SK-N-SH (cell line): ENCODE measurements at places on chromosomes 2 and 18. TPM values are rescaled to one million over a fixed set of nuclear protein-coding genes. Genes with fewer than 3 reads are reported as not detected.

- H3K36me3 ChIP-seq = no peaks in the 10 kb centered on the region
- no peaks in the 10 kb centered on the region for H3K27me3 ChIP-seq
- DNase-seq = no peak
- no peaks in the 10 kb centered on the region for H3K4me1 ChIP-seq
- no peak overlapping the region; the same call in 1 of the 2 replicates for H3K27ac ChIP-seq
These were observed 5.6 kb upstream of the ACYP2 start for GRCh38 chr2:54109848-54110247.

The TFCP2L1 gene
- polyA plus RNA-seq = not detected in 2 replicates

- no peaks in the 10 kb centered on the region for H3K4me1 ChIP-seq
- no peak overlapping the region for H3K27ac ChIP-seq
- H3K27me3 ChIP-seq = no peaks in the 10 kb centered on the region
- DNase-seq = no peak
These were observed 7.5 kb downstream of the GALNT1 start for GRCh38 chr18:35588995-35589394.

- H3K4me3 ChIP-seq = no peak overlapping the region
- no peak overlapping the region for H3K27ac ChIP-seq
- H3K4me1 ChIP-seq = peaks cover 6% of the 10 kb centered on the region; the same call in 1 of the 2 replicates
- peaks cover 4% of the 10 kb centered on the region; the same call in 1 of the 2 replicates for H3K36me3 ChIP-seq
- no peaks in the 10 kb centered on the region for H3K27me3 ChIP-seq
These were observed 54.4 kb upstream of the SOS1 start for GRCh38 chr2:39175026-39175812.

The AOX1 gene
- polyA plus RNA-seq = 3.3 and 4.6 TPM in 2 replicates

DNA sequence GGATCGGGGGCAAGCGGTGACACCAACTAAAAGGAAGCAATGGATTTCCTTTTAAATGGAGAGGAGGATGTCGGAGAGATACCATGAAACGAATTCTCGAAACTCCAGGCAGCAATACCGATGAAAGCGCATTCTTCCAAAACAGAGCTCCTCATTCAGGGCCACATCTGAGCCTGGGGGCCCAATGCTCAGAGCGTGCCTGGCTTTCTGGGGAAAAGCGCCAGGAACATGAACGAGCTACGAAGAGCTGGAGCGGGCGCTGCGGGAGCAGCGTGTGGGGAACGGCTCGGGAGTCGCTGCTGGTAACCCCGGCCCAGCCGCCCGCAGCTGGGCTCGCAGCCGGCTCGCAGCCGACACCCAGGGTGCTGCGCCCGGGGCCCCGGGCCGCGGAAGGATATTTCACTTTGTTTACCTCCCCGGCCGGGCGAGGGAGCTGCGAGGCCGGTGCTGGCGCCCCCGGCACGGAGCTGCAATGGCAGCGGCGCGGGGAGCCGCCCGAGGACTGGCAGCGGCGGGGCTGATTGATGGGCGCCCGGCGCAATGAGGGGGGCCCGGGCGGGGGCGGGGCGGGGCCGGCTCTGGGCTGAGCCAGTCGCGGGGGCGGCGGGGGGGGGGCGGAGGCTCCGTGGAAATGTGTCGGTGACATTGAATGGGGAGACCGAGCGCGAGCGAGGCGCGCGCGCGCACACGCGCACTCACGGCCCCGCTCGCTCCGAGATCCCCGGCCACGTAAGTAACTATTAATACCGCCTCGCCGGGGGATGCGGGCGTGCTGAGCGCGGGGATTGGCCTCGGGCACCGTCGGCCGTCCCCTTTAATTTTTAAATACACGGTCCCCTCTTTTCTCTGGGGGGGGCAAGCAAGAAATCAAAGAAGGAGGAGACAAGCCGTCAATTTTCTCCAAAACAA lies at the start of gene TRIB2:
Gene TRIB2, plus strand, starts transcription at position 655 of the 909 bp plus-strand sequence. CDS start 1,372 bp downstream, outside the sequence.
- peaks cover 9% of the 10 kb centered on the region for H3K36me3 ChIP-seq
- peaks cover 34% of the 10 kb centered on the region for H3K4me1 ChIP-seq
- H3K27ac ChIP-seq = peak within 1 kb of the TSS; percentile 93
- peak within 1 kb of the TSS; percentile 93 for H3K4me3 ChIP-seq

- no peaks in the 10 kb centered on the region for H3K4me1 ChIP-seq
- no peaks in the 10 kb centered on the region for H3K36me3 ChIP-seq
- no peak overlapping the region for H3K4me3 ChIP-seq
- no peaks in the 10 kb centered on the region for H3K27me3 ChIP-seq
- peak; percentile 39 for DNase-seq
- no peak overlapping the region for H3K27ac ChIP-seq
These were observed 4.2 kb downstream of the GAREM2 start for GRCh38 chr2:26177122-26177521.

DNA sequence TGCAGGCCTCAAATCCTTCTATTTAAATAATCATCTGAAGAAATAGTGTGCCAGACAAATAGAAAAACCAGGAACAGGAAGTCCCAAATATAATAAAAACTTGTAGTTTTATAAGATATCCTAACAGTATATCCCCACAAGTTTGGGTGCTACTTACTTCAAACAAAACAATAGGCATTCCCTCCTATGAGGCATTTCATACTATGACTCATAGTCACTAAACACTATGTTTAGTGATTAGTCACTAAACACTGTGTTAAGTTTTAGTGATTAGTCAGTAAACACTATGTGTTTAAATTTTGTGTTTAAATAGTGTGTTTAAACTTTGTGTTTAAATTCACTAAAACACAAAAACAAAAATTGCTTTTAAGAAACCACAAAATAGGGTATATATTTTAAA lies 407.0 kb upstream of the CDH19 start:
- no peaks in the 10 kb centered on the region for H3K27me3 ChIP-seq
- DNase-seq = no peak
- H3K4me3 ChIP-seq = no peak overlapping the region
- H3K4me1 ChIP-seq = no peaks in the 10 kb centered on the region
- H3K36me3 ChIP-seq = no peaks in the 10 kb centered on the region

- no peaks in the 10 kb centered on the region for H3K27me3 ChIP-seq
- no peak for DNase-seq
- H3K4me1 ChIP-seq = no peaks in the 10 kb centered on the region
- H3K4me3 ChIP-seq = no peak overlapping the region
These were observed 1668.7 kb downstream of the SUCLG1 start for GRCh38 chr2:82790206-82791021.

- H3K4me3 ChIP-seq = no peak overlapping the region
- no peaks in the 10 kb centered on the region for H3K27me3 ChIP-seq
- DNase-seq = no peak
- peaks cover 10% of the 10 kb centered on the region for H3K4me1 ChIP-seq
- no peak overlapping the region for H3K27ac ChIP-seq
- H3K36me3 ChIP-seq = no peaks in the 10 kb centered on the region
These were observed 6.3 kb upstream of the APOB start for GRCh38 chr2:21050164-21050563.

DNA sequence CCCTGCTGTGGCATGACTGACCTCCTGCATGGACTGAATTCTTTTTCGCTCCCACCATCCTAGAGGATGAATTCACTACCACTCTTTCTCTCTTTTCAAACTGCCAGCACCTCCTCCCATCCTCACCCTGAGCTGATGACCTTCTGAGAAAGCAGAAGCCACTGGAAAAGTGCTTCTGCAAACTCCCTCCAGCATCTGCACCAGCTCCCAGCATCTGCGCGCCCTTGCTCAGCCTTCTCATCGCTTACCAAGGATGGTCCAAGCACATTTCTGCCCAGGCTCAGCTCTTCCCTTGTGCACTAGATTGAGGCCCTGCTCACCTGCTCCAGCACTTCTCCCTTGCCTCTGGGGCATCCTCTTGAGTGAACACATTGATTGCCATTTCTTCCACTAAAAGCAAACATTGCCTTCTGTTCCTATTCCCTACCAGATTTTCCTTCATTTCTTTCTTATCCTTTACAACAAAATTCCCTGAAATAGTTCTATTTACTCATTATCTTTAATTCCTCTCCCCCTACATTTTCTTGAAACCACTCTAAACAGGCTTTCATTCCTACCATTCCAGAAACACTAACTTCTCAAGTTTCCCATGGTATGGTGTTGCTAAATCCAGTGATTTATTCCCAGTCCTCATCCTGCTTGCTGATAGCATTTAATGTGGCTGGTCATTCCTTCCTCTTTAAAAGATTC lies 42.7 kb upstream of the IL1RL1 start:
- H3K27me3 ChIP-seq = peaks cover 41% of the 10 kb centered on the region; the same call in 1 of the 2 replicates
- DNase-seq = no peak
- no peak overlapping the region for H3K27ac ChIP-seq
- no peaks in the 10 kb centered on the region for H3K4me1 ChIP-seq
- no peak overlapping the region for H3K4me3 ChIP-seq

The PARD3B gene
- polyA plus RNA-seq = 0.87 and 0.89 TPM in 2 replicates

- H3K4me1 ChIP-seq = peaks cover 29% of the 10 kb centered on the region
- H3K27ac ChIP-seq = no peak overlapping the region
- 0 out of 2 replicates have a peak overlapping the region, but pooled peaks have one; percentile 85 for H3K4me3 ChIP-seq
- peaks cover 7% of the 10 kb centered on the region for H3K36me3 ChIP-seq
- no peaks in the 10 kb centered on the region for H3K27me3 ChIP-seq
These were observed 871 bp upstream of the DUSP28 start for GRCh38 chr2:240559286-240559685.

- H3K4me1 ChIP-seq = no peaks in the 10 kb centered on the region
- no peaks in the 10 kb centered on the region for H3K36me3 ChIP-seq
- H3K4me3 ChIP-seq = no peak overlapping the region
- no peaks in the 10 kb centered on the region for H3K27me3 ChIP-seq
These were observed 50.9 kb downstream of the MYCN start for GRCh38 chr2:15991231-15991630.

GRCh38 chr18:43563780-43564179 lies 286.5 kb upstream of the SYT4 start:
- H3K36me3 ChIP-seq = no peaks in the 10 kb centered on the region
- H3K27ac ChIP-seq = no peak overlapping the region
- no peaks in the 10 kb centered on the region for H3K27me3 ChIP-seq

The VPS4B gene
- polyA plus RNA-seq = 15.0 and 18.0 TPM in 2 replicates

The TMEM163 gene
- not detected in 2 replicates for polyA plus RNA-seq

GRCh38 chr2:139354518-139354917 lies 574.3 kb upstream of the NXPH2 start:
- no peaks in the 10 kb centered on the region for H3K36me3 ChIP-seq
- no peak overlapping the region for H3K27ac ChIP-seq
- no peak overlapping the region for H3K4me3 ChIP-seq
- DNase-seq = no peak
- H3K27me3 ChIP-seq = no peaks in the 10 kb centered on the region

The ESCO1 gene
- polyA plus RNA-seq = 2.2 and 2.7 TPM in 2 replicates

The GPC1 gene
- 49.0 and 65.5 TPM in 2 replicates for polyA plus RNA-seq

- no peak for DNase-seq
- H3K27ac ChIP-seq = no peak overlapping the region
- H3K27me3 ChIP-seq = no peaks in the 10 kb centered on the region
- no peak overlapping the region for H3K4me3 ChIP-seq
- H3K4me1 ChIP-seq = no peaks in the 10 kb centered on the region
- no peaks in the 10 kb centered on the region for H3K36me3 ChIP-seq
These were observed 62.3 kb downstream of the FIGN start for GRCh38 chr2:163673522-163673921.

GRCh38 chr2:43513216-43513615 lies 82.6 kb downstream of the THADA start:
- DNase-seq = no peak
- H3K27me3 ChIP-seq = no peaks in the 10 kb centered on the region
- peaks cover under 1% of the 10 kb centered on the region; the same call in 1 of the 2 replicates for H3K4me1 ChIP-seq

- no peak for DNase-seq
- H3K27me3 ChIP-seq = no peaks in the 10 kb centered on the region
- no peaks in the 10 kb centered on the region for H3K36me3 ChIP-seq
These were observed 86.8 kb downstream of the ERBB4 start for GRCh38 chr2:212451786-212452231.

The HOXD3 gene
- polyA plus RNA-seq = 0.80 and 0.81 TPM in 2 replicates

DNA sequence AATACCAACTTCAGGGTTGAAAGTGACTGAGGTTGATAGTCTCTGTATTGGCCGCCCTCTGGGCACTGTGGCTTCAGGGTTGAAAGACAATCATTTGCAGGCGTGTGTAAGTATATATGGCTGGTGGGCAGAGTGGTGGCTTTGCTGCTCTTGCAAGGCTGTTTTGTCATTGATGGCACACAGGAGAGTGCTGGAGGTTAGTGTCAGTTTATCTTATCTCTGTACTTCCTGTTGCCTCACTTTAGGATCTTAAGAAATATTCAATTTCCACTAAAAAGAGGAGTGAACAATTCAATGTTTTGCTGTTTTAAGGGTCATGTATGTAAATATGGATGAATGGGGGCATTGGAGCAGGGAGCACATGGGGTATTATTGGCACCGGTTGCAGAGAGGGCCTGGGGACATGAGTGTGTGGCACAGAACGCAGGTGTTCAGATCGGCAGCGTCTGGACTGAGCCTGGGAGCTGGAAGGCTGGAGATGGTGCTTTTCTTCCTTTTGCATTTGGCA lies 51.5 kb downstream of the NCK2 start:
- no peaks in the 10 kb centered on the region for H3K27me3 ChIP-seq
- H3K27ac ChIP-seq = peak overlapping the region; percentile 83
- DNase-seq = peak; percentile 52
- H3K4me3 ChIP-seq = no peak overlapping the region
- H3K36me3 ChIP-seq = no peaks in the 10 kb centered on the region

The KLHL14 gene
- not detected in 2 replicates for polyA plus RNA-seq

DNA sequence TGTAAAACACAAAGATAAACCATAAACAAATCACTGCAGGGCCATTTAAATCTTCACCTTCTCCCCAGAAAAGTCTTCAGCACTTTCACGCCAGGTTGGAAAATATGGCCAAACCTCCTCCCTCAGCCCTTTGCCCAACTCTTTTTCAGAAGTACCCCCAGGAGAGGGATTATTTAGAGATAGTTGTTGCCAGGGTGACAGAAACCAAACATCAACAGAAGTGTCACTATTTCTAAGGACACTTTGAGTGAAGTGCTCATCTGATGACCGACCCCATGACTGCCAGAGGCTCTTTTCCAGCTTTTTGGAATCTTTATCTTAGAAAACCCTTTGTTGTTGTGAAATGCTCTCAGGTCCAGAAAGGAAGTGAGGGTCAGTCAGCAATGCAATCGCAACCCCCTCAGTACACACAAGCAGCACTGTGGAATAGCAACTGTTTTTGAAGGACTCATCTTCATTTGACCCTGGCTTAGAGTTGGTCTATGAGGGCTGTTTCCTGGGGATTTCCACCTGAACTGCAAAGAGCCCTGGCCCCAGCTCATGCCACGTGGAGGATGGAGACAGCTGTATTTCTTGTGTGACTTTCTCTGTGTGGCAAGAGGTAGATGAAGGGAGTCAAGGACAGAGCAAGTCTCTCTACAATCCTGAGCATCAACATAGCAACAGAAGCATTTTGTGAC lies 114.0 kb upstream of the STON1 start:
- H3K36me3 ChIP-seq = no peaks in the 10 kb centered on the region
- DNase-seq = no peak
- H3K4me3 ChIP-seq = no peak overlapping the region
- peaks cover 21% of the 10 kb centered on the region for H3K4me1 ChIP-seq
- H3K27ac ChIP-seq = no peak overlapping the region
